ENCODE measurements at places on chromosomes 2 and 18. TPM values are rescaled to one million over a fixed set of nuclear protein-coding genes. Genes with fewer than 3 reads are reported as not detected.

DNA sequence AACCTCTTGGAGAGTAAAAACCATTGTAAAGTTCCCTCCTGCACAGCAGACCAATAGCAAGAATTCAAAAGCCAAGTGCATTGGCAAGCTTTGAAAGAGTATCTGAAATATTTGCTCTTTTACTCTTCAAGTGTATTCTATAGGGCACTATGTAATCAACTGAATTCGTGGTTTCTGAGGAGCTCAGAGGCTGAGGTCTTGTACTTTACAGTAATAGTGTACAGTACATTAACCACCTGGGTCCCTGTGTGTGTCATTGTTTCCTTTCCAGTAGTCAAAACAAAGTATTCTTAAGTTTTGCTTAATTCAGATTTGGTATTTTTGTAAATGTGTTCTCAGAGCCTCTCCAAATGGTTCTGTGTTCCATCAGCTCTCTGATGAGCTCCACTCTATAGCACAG lies 769.7 kb downstream of the LRRTM4 start:
- no peak overlapping the region for H3K4me3 ChIP-seq
- no peaks in the 10 kb centered on the region for H3K4me1 ChIP-seq
- DNase-seq = no peak
- H3K27ac ChIP-seq = no peak overlapping the region

GRCh38 chr2:204415406-204416181 lies 129.7 kb upstream of the PARD3B start:
- no peaks in the 10 kb centered on the region for H3K4me1 ChIP-seq
- DNase-seq = no peak
- no peak overlapping the region for H3K4me3 ChIP-seq
- no peaks in the 10 kb centered on the region for H3K27me3 ChIP-seq
- no peaks in the 10 kb centered on the region for H3K36me3 ChIP-seq

DNA sequence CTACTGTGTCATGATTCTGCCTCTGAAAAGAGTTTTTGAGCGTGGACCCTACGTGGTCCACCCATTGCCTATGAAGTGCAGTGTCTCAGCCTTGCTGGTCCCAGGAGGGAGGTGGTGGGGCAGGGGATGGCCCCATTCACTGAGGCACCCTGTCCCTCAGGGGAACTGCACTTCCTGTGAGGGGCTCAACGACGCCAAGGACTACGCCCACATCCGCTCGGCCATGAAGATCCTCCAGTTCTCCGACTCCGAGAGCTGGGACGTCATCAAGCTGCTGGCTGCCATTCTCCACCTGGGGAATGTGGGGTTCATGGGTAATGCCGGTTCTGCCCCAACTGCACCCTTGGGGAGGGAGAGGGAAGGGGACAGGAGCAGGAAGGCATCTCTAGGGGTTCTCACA lies 42.5 kb downstream of the MYO7B start:
- no peaks in the 10 kb centered on the region for H3K27me3 ChIP-seq
- H3K36me3 ChIP-seq = peaks cover 71% of the 10 kb centered on the region
- no peak for DNase-seq
- H3K27ac ChIP-seq = no peak overlapping the region

- H3K27ac ChIP-seq = no peak overlapping the region
- no peak for DNase-seq
- no peaks in the 10 kb centered on the region for H3K4me1 ChIP-seq
- no peaks in the 10 kb centered on the region for H3K36me3 ChIP-seq
Observed at GRCh38 chr2:73297151-73297559, 3.8 kb upstream of the EGR4 start.

DNA sequence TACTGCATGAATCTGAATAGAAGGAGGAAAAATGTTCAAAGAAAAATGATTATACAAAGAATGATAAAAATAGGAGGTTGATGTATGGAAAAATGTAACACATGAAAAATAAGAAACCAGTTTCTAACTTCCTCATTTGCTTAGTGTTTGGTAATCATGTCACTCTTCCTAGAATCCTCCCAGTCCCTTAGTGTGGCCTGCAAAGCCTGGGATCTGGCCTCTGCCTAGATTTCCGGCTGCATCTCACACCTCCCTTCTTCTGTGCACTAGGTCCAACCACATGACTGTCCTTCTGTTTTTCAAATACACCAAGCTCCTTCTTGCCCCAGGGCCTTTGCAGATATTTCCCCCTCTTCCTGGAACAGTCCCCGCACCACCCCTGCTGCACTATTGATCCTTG lies 76.8 kb upstream of the RBMS1 start:
- no peak overlapping the region for H3K4me3 ChIP-seq
- H3K27ac ChIP-seq = no peak overlapping the region
- H3K36me3 ChIP-seq = no peaks in the 10 kb centered on the region
- DNase-seq = no peak
- no peaks in the 10 kb centered on the region for H3K27me3 ChIP-seq
- no peaks in the 10 kb centered on the region for H3K4me1 ChIP-seq

- no peak overlapping the region for H3K4me3 ChIP-seq
- no peak for DNase-seq
- H3K27ac ChIP-seq = no peak overlapping the region
- no peaks in the 10 kb centered on the region for H3K27me3 ChIP-seq
- no peaks in the 10 kb centered on the region for H3K4me1 ChIP-seq
- no peaks in the 10 kb centered on the region for H3K36me3 ChIP-seq
Observed at GRCh38 chr2:152657043-152657442, 60.2 kb downstream of the PRPF40A start.

- no peaks in the 10 kb centered on the region for H3K27me3 ChIP-seq
- H3K27ac ChIP-seq = no peak overlapping the region
- no peak for DNase-seq
- H3K4me3 ChIP-seq = no peak overlapping the region
- H3K4me1 ChIP-seq = no peaks in the 10 kb centered on the region
Observed at GRCh38 chr2:64414736-64415435, 39.1 kb upstream of the LGALSL start.

GRCh38 chr18:41490861-41491260 lies 464.2 kb upstream of the PIK3C3 start:
- no peak overlapping the region for H3K4me3 ChIP-seq
- H3K36me3 ChIP-seq = no peaks in the 10 kb centered on the region
- H3K27ac ChIP-seq = no peak overlapping the region
- no peaks in the 10 kb centered on the region for H3K27me3 ChIP-seq
- H3K4me1 ChIP-seq = no peaks in the 10 kb centered on the region

GRCh38 chr2:128526455-128526976 lies 207.8 kb upstream of the HS6ST1 start:
- H3K27me3 ChIP-seq = no peaks in the 10 kb centered on the region
- no peaks in the 10 kb centered on the region for H3K4me1 ChIP-seq
- no peak overlapping the region for H3K27ac ChIP-seq
- no peaks in the 10 kb centered on the region for H3K36me3 ChIP-seq

DNA sequence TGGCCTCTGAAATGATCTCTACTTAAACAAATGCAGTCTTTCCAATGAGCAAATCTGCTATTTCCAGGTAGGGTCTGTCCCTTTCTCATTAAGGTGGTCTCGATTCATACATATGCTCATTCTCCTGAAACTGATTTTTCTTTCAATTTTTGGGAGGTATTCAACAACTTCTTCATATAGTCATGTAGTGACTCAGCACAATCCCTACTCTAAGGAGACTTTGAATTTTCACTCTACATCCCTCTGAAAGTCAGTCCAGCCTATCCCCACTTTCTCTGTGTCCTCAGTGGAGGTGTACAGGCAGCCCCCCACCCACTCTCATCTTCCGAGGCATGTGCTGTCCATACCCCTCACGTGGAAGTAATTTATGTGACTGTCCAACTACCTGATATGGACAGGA lies 99.9 kb upstream of the ACAA2 start:
- H3K27me3 ChIP-seq = no peaks in the 10 kb centered on the region
- H3K36me3 ChIP-seq = no peaks in the 10 kb centered on the region
- DNase-seq = no peak
- H3K4me1 ChIP-seq = no peaks in the 10 kb centered on the region

DNA sequence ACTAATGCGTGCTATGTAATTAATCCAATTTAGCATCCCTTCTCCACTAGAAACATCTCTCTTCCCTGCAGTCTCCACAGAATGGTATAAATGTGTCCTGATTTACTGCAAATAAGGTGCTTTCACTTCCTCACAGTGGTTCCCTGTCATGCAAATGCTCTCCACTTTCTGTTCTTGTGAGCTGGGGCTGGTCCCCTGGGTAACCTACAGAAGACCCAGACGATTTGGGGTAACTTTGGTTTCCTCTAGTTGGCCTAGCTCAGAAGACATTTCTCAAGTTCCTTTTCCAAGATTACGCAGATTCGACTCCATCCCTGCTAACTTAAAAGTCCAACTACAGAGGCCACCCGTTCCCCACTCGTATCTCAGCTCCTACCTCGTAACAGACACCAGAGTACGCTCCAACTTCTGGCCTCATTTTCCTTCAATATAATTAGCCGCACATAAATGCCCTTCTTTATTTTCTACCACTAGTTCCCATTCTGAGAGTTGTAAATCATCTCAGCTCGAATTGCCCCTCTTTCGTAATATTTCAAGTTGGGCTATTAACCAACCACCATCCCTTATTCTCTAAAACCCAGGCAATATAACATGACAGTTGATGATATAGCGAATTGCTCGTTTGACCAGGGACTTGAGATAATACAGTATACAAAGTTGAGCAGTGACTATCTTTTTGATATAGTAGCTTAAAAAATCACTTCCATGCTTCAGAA lies 28.8 kb upstream of the NEDD4L start:
- H3K4me1 ChIP-seq = no peaks in the 10 kb centered on the region
- no peak for DNase-seq
- H3K27me3 ChIP-seq = no peaks in the 10 kb centered on the region
- no peak overlapping the region for H3K27ac ChIP-seq
- no peak overlapping the region for H3K4me3 ChIP-seq

DNA sequence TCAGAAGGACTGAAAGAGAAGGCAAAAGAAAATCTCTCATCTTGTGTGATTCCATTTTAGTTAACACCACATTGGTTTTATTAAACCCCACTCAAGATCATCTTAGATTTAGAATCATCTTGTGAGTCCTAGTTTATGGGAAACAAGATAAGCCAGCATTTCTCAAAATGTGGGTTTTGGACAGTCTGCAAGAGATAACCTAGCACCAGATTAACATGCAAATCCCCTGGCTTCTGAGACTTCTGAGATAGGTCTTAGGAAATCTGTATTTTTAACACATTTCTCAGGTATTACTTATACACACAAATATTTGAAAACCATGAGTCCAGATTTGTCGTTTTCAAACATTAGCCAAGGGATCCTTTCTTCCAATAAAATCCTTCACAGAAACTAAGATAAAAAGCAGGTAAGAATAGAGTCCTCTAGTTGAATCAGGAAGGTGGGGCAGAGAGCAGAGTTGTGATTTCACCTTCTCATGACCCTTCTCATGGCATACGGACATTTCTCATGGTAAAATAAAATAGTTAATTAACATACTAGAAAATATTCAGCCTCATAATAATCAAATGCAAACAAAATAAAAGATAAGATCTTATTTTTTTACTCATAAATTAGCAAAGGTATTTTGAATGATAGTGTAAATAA lies 287.2 kb upstream of the FN1 start:
- no peak for DNase-seq
- H3K36me3 ChIP-seq = no peaks in the 10 kb centered on the region
- no peak overlapping the region for H3K4me3 ChIP-seq
- no peaks in the 10 kb centered on the region for H3K27me3 ChIP-seq
- no peaks in the 10 kb centered on the region for H3K4me1 ChIP-seq
- H3K27ac ChIP-seq = no peak overlapping the region

GRCh38 chr2:71736091-71736861 lies 282.9 kb downstream of the DYSF start:
- H3K27me3 ChIP-seq = no peaks in the 10 kb centered on the region
- no peak overlapping the region for H3K4me3 ChIP-seq
- H3K27ac ChIP-seq = no peak overlapping the region
- H3K4me1 ChIP-seq = no peaks in the 10 kb centered on the region

GRCh38 chr2:238346544-238346943 lies 26.2 kb downstream of the TRAF3IP1 start:
- H3K4me3 ChIP-seq = no peak overlapping the region
- H3K27ac ChIP-seq = no peak overlapping the region
- no peaks in the 10 kb centered on the region for H3K4me1 ChIP-seq
- no peaks in the 10 kb centered on the region for H3K36me3 ChIP-seq

- no peak overlapping the region for H3K27ac ChIP-seq
- H3K27me3 ChIP-seq = no peaks in the 10 kb centered on the region
- no peaks in the 10 kb centered on the region for H3K36me3 ChIP-seq
- no peak overlapping the region for H3K4me3 ChIP-seq
Observed at GRCh38 chr2:239165206-239165831, 235.5 kb downstream of the HDAC4 start.

DNA sequence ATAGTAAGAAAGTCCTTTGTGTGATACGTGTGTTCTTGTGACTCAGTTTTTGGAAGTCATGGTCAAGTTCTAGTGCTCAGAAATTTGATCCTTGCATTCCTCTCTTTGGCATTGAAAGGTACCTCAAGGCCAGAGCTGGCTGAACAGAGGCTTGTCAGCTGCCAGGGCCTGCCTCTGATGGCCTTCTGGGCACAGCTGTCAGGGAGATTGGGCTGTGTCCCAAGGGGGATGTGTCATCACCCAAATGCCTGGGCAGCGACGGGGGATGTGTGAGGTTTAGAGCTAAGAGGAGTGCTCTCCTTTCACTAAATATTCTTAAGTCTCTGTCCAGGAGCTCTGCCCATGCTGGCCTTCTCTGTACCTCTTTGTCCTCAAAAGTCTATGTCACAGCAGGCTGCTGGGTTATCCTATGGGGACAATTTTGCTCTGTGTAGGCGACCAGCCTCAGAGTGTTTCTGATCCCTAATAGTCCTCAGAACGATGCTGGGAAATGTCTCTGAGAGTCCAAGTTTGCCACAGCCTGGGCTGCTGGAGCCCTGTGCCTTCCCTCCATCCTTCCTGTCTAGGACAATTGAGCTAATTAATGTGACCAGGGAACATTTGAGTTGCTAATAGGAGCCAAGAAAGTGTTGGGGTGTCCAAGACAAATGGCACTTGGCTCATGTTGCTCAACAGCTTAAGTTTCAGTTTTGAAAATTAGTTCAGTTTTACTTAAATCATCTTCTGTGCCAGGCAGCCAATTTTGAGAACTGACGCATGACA lies 115.4 kb upstream of the ZNF521 start:
- H3K27me3 ChIP-seq = no peaks in the 10 kb centered on the region
- DNase-seq = no peak
- H3K4me3 ChIP-seq = no peak overlapping the region
- no peaks in the 10 kb centered on the region for H3K36me3 ChIP-seq

DNA sequence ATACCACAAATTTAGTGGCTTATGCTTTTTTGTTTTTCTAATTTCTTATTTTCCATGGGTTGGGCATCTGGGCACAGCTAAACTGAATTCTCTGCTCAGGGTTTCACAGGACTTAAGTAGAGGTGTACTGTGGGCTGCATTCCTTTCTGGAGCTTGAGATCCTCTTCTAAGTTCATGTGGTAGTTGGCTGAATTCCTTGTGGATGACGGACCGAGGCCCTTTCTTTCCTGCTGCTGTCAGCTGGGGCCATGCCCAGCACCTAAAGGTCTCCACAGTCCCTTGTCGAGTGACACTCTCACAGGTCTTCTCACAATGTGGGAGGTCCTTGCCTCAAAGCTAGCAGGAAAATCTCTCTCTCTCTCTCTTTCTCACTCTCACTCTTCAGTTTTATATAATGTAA lies 433.5 kb upstream of the LRATD1 start:
- no peaks in the 10 kb centered on the region for H3K36me3 ChIP-seq
- no peaks in the 10 kb centered on the region for H3K27me3 ChIP-seq
- DNase-seq = no peak
- no peaks in the 10 kb centered on the region for H3K4me1 ChIP-seq
- no peak overlapping the region for H3K4me3 ChIP-seq
- no peak overlapping the region for H3K27ac ChIP-seq

- H3K4me1 ChIP-seq = no peaks in the 10 kb centered on the region
- H3K27me3 ChIP-seq = no peaks in the 10 kb centered on the region
- no peak overlapping the region for H3K4me3 ChIP-seq
- no peak for DNase-seq
- no peaks in the 10 kb centered on the region for H3K36me3 ChIP-seq
Observed at GRCh38 chr2:2787301-2787907, 456.3 kb upstream of the MYT1L start.

The LDLRAD4 gene
- 128 TPM for total RNA-seq

The KCNJ3 gene
- 21.3 TPM for total RNA-seq

The ATP8B1 gene
- 97.3 TPM for total RNA-seq

The MYO1B gene
- 21.5 TPM for total RNA-seq

The RPE gene
- total RNA-seq = 35.5 TPM

The CYB5A gene
- total RNA-seq = 732 TPM

The CROCC2 gene
- total RNA-seq = not detected
